Type B pancreatic cell (in vitro differentiated cells): ENCODE measurements at places on chromosomes 7 and 10. TPM values are rescaled to one million over a fixed set of nuclear protein-coding genes. Genes with fewer than 3 reads are reported as not detected.
A peak's percentile ranks its signal among the peaks of the same experiment; 100 is the strongest.

- peaks cover 3% of the 10 kb centered on the region for H3K36me3 ChIP-seq
- H3K4me1 ChIP-seq: peaks cover 12% of the 10 kb centered on the region
- no peak overlapping the region for H3K4me3 ChIP-seq
- no peak for DNase-seq
These were observed 3.0 kb downstream of the STRIP2 start for GRCh38 chr7:129437190-129437589.

- H3K4me3 ChIP-seq: no peak overlapping the region
- H3K36me3 ChIP-seq: peaks cover 12% of the 10 kb centered on the region
- no peaks in the 10 kb centered on the region for H3K27me3 ChIP-seq
- H3K27ac ChIP-seq: no peak overlapping the region
- no peaks in the 10 kb centered on the region for H3K4me1 ChIP-seq
These were observed 50.2 kb upstream of the SUN1 start for GRCh38 chr7:781936-782529.

DNA sequence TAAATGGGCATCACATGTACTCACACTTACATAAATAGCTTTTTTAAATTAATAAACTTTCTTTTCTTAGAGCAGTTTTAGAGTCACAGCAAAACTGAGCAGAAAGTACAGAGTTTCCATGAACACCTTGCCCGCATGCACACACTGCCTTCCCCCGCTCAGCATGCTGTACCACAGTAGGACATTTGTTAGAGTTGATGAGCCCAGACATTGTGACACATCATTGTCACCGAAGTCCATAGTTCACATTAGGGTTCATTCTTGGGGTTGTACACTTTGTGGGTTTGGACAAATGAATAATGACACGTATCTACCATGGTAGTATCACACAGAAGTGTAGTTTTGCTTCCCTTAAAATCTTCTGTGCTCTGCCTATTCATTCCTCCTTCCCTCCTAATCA is 23.7 kb downstream of the UBN2 start:
- no peak for DNase-seq
- H3K36me3 ChIP-seq: peaks cover 18% of the 10 kb centered on the region

DNA sequence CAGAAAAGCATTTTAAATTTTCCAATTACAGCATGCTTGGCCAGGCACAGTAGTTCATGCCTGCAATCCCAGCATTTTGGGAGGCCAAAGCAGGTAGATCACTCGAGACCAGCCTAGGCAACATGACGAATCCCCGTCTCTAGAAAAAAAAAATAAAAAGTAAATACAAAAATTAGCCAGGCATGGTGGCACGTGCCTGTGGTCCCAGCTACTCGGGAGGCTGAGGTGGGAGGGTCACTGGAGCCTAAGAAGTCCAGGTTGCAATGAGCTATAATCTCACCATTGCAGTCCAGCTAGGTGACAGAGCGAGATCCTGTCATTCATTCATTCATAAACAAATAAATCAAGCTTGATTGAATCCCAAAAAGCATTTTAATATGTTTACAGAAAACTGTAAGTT is 234.9 kb downstream of the PARD3 start:
- no peaks in the 10 kb centered on the region for H3K36me3 ChIP-seq
- peak overlapping the region; percentile 66 for H3K27ac ChIP-seq
- no peak overlapping the region for H3K4me3 ChIP-seq
- no peaks in the 10 kb centered on the region for H3K27me3 ChIP-seq
- no peak for DNase-seq
- peaks cover 64% of the 10 kb centered on the region for H3K4me1 ChIP-seq

- H3K4me1 ChIP-seq: no peaks in the 10 kb centered on the region
- H3K27ac ChIP-seq: no peak overlapping the region
- H3K36me3 ChIP-seq: no peaks in the 10 kb centered on the region
- H3K4me3 ChIP-seq: no peak overlapping the region
These were observed 293.3 kb upstream of the SHH start for GRCh38 chr7:156105337-156106106.

DNA sequence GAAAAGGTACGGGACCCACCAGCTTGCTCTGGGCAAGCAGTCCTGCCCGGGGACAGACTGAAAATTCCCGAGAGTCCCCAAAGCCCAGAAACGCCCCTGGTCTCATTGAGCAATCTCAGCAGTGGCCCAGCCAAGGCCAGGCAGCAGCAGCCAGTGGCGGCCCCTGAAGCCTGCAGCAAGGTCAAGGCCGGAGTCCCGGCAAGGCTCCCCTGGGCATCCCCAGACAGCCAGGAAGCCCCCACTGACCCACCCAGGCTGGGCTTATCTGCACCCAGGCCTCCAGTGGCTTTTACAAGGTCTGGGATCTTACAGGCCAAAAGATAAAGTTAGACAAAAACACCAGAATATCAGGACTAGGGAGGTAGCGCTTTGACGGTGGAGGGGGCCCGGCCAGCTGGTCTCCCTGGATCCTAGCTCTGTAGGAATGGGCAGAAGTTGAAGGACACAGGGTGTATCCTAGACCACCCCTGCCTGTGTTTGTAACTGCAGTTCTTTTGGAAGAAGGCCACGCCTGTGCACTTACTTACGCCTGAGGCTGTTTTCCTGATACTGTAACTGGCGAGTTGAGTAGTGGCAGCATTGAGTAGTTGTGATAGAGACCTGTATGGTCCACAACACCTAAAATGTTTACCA is 130.5 kb upstream of the NPS start:
- peaks cover 8% of the 10 kb centered on the region for H3K4me1 ChIP-seq
- H3K36me3 ChIP-seq: peaks cover 19% of the 10 kb centered on the region
- no peak overlapping the region for H3K4me3 ChIP-seq
- DNase-seq: no peak

DNA sequence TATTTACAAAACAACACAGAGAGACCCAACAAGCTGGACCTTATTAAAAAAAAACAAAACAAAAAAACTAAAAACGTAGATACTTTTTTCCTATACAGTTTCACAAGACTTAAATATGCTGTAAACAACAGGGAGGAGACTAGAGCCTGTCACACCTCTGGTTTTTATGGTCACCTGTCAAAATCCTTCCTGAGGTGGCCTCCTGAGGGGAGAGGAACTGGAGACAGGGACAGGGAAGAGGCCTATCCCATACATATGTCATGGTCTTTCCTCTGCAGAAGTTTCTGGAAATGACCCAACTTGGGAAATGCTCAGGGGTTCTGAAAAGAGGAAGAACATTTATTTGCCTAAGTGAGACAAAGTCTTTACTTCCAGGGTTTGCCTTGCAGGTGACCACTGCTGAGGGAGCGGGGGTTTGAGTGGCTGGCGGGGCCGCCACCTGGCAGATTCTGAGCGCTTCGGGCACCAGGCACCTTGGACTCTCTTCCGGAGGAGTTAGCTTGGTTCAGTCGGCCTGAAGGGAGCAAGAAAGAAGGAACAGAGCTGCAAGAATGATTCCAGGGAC is 18.3 kb downstream of the CPA1 start:
- H3K27me3 ChIP-seq: no peaks in the 10 kb centered on the region
- no peak overlapping the region for H3K4me3 ChIP-seq
- peaks cover 58% of the 10 kb centered on the region for H3K4me1 ChIP-seq
- H3K27ac ChIP-seq: no peak overlapping the region
- DNase-seq: no peak

- no peaks in the 10 kb centered on the region for H3K36me3 ChIP-seq
- H3K27ac ChIP-seq: no peak overlapping the region
- no peak for DNase-seq
- peaks cover 28% of the 10 kb centered on the region for H3K27me3 ChIP-seq
- no peak overlapping the region for H3K4me3 ChIP-seq
- H3K4me1 ChIP-seq: no peaks in the 10 kb centered on the region
These were observed 8.0 kb upstream of the RAMP3 start for GRCh38 chr7:45149606-45150005.

DNA sequence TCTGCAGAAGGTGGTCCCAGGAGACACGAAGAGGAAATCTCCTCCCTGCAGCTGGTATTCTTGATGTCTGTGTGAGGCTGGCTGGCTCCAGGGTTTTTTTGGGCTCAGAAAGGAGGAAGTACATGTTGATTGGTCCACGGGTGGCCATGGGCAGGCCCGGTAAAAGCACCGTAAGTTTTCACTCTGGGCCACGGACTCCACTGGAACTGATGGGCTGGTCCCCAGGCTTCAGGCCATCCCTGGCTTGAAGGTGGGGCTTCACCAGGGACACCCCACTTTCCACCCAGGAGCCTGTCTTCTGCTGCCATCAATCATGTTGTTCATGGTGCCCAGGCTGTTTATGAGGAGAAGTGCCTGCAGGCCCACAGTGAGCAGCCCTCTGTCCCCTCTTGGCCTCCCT is 736.8 kb downstream of the PCDH15 start:
- H3K36me3 ChIP-seq: no peaks in the 10 kb centered on the region
- no peaks in the 10 kb centered on the region for H3K4me1 ChIP-seq
- H3K27me3 ChIP-seq: no peaks in the 10 kb centered on the region
- no peak overlapping the region for H3K27ac ChIP-seq
- no peak overlapping the region for H3K4me3 ChIP-seq

DNA sequence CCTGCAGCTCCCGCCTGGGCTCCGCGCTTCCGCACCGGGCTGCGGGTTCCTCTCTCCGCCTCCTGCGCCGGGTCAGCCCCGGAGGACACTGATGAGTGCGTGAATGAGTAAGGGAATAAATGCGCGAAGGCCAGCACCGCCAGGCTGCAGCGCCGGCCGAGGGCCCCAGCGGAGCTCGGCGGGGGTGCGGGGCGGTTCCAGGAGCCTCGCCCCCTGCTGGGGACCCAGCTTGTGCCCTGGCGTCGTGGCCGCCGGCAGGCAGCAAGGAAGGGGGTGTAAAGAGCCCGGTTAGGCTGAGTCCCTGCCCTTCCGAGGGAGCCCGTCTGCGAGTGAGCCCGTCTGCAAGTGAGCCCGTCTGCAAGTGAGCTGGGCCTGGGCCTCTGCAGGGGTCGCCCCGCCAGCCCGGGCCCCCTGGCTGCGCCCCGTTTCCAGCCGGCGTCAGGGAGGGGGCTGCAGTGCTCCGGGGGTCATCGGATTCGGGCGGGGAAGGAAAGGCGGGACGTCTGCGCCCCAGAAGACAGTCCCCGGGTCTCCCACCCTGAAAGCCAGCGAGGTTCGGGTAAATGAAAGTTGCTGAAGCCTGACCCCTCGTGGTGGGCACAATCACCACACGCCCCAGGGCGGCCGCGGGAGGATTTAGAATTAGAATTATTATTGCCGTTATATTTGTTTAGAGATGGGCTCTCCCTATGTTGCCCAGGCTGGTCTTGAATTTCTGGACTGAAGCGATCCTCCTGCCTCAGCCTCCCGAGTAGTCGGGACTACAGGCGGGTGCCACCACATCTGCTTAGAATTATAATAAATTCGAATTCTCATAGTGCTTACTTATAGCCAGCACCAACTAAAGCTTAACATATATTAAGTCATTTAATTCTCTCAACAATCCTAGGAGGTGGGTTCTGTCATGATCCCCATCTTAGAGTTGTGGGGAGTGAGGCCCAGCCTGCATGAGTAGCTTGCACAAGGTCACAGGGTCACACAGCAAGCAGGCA is 8.6 kb upstream of the CRYGN start:
- peaks cover 29% of the 10 kb centered on the region for H3K4me1 ChIP-seq
- no peak for DNase-seq
- peak overlapping the region; percentile 74 for H3K4me3 ChIP-seq
- peaks cover 3% of the 10 kb centered on the region for H3K27me3 ChIP-seq
- H3K36me3 ChIP-seq: no peaks in the 10 kb centered on the region

- no peak overlapping the region for H3K4me3 ChIP-seq
- peaks cover 3% of the 10 kb centered on the region for H3K27me3 ChIP-seq
- H3K36me3 ChIP-seq: peaks cover 3% of the 10 kb centered on the region
- no peak overlapping the region for H3K27ac ChIP-seq
- H3K4me1 ChIP-seq: no peaks in the 10 kb centered on the region
These were observed 12.2 kb downstream of the DDX56 start for GRCh38 chr7:44561481-44561880.

DNA sequence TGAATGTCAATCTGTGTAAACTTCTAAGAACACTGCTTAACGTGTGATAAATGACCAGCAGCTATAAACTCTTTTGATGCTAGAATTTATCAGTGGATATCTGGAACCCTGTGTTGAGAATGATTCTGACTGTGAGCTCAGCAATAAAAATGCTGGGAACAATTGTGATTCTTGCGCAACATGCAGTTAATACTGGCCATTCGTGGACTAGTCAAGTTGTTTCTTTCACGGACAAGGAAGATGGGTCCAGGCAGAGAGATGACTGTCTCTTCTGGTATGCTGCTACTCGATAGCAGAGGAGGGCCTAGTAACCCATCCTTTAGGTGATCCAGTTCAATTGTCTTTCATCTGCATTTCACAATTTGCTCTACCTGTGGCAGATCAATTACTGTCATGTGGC is 394.8 kb upstream of the IGFBP3 start:
- no peaks in the 10 kb centered on the region for H3K27me3 ChIP-seq
- no peak for DNase-seq
- no peak overlapping the region for H3K4me3 ChIP-seq
- no peaks in the 10 kb centered on the region for H3K4me1 ChIP-seq
- no peak overlapping the region for H3K27ac ChIP-seq

DNA sequence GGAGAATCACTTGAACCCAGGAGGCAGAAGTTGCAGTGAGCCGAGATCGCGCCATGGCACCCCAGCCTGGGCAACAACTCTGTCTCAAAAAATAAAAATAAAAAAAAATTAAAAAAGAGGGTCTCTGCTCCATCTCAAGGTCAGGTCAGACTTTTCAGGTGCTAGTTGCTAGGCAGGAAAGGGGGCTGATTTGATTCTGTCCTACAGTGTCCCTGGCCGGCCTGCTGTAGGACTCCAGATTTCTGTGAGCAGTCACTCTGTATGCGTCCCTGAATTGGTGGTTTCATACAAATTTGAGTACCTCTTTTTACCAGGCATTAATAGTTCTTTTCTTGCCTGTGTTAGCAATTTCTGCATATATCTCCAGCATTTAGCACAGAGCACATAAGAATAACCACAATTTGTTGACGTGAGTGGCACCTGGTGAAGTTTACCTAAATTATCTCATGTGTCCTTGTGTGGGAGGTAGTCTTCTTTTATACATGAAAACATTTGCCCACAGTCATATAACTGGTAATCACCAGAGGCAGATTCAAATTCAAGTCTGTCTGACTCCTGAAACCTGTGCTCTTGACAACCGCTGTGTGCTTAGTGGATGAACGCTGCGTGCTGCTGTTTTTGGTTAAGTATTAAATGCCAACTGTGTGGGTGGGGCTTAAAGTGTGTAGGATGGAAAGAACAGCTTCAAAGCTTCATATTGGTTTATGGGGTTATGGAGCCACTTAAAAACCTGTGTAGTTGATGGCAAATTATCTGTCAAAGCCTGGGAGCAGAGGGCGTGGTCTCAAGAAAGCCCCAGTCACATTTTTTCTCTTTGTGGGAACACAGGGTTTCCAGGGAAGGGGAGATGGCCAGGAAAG is 3.2 kb upstream of the ZNF775 start:
- peak overlapping the region; percentile 94 for H3K27ac ChIP-seq
- peaks cover 18% of the 10 kb centered on the region for H3K36me3 ChIP-seq
- DNase-seq: no peak
- peak overlapping the region; percentile 56 for H3K4me3 ChIP-seq
- no peaks in the 10 kb centered on the region for H3K27me3 ChIP-seq
- peaks cover 64% of the 10 kb centered on the region for H3K4me1 ChIP-seq

Gene MRM2
- 29.3 and 35.3 TPM in 2 replicates for total RNA-seq

Gene ZNF736
- not detected in 2 replicates for total RNA-seq

Gene ICA1
- 9.8 and 14.9 TPM in 2 replicates for total RNA-seq

Gene MKI67
- total RNA-seq: 40.5 and 104 TPM in 2 replicates

Gene C10orf53
- total RNA-seq: not detected in 2 replicates

Gene HECTD2
- total RNA-seq: 6.3 and 18.2 TPM in 2 replicates

Gene GPR15LG
- total RNA-seq: 0.70 and 0.98 TPM in 2 replicates

Gene GJD4
- total RNA-seq: 0.17 TPM in 1 of 2 replicates, not detected in the other

Gene USP54
- total RNA-seq: 45.5 and 54.5 TPM in 2 replicates

Gene ADAM22
- total RNA-seq: 2.9 and 8.1 TPM in 2 replicates

Gene NT5C2
- total RNA-seq: 96.5 and 122 TPM in 2 replicates

Gene INA
- 9.4 and 38.0 TPM in 2 replicates for total RNA-seq
